ENCODE measurements at places on chromosomes 12 and 14.
A peak's percentile ranks its signal among the peaks of the same experiment; 100 is the strongest.

DNA sequence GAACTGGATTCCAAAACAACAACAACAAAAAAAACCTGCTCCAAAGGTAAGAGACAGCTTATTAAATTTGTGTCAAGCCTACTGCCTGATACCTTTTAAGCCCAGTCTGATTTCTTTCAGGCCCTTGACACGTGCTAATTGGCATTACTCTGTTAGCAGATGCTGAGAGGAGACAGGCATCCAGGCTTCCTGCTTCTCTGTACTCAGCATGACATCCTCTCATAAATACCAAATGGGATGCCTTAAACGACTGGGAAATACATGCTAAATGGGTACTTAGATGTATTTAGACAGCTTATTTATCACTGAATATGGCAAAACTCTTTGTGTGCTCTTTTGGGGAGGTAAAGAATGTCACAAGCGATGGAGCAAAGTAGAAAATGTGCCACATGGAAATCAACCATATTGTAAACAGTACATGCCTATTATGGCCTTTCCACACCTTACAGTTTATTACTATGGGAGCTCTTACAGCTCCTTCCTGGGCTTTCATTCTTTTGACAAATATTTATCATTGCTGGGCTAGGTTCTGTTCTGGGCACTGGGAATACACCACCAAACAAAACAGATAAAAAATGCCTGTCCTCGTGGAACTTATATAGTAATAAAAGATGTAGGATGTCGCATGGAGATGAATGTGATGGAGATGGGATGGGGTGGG, 11.5 kb upstream of the PCED1B start:
- DNase-seq = no peak

- DNase-seq = no peak
Observed at GRCh38 chr14:103402695-103403094, 17.5 kb downstream of the MARK3 start.

DNA sequence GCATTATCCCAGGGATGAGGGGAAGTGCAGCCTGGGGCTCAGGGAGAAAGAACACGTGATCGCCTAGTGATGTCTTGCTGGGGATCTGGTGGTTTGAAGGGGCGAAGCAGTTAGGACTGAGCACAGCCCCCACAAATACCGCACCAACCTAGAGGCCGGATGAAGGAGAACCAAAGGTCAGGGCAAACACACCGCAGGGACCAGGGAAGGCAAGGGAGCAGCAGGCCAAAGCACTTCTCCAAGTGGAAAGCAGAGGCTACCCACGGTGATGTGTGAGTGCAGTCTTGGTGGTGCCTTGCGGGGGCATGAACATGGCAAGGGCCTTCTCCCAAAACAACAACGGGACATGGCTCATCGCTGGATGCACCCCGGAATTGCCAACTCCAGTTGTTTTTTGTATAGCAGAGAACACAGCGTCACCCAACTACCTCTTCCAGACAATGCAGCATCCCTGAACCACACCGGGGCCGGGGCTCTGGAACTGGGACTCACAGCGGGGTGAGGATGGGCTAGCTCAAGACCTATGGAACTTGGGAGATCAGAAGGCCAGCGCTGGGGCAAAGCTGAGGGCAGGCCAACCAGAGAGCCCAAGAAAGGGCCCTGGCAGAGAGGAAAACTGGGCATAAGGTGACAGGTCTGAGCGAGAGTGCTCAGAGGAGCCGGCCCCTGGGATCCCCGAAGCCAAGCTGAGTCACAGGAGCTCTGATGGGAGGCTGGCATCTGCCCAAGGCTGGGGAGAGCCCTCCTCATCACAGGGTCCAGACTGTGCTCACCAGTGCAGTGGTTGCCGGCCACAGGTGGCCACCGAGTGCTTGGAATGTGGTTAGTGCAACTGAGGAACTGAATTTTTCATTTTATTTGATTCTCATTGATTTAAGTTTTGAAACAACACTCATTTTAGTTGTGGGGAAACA, 11.1 kb downstream of the GALNT16 start:
- no peak for DNase-seq

- no peak for DNase-seq
Observed at GRCh38 chr14:79613625-79614024, 597.7 kb downstream of the DIO2 start.

GRCh38 chr12:67453191-67453590, 184.0 kb downstream of the CAND1 start:
- no peak for DNase-seq

DNA sequence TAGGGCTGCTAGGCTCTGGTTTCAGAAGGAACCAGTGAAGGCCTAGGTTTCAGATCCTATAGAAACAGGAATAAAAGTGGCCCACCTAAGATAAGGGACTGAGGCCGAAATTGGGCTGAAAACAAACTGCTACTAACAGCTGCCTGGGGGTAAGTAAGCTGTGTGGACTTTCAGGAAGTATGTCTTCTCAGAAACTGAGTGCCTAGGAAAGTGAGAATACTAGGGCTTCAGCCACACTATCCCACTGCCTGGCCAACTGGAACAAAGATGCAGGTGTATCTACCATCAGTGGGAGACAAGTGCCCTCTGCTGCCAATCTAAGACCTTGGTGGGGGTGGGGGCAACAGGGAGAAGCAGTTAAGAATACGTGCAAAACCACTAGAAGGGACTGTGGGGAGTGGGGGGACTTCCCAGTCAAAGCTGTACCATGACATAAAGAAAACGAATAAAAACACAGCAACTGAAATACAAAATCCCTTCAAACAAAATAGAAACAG, 82.5 kb downstream of the MED13L start:
- peak; percentile 75 for DNase-seq

GRCh38 chr14:67313153-67313552, 46.5 kb downstream of the ATP6V1D start:
- no peak for DNase-seq

DNA sequence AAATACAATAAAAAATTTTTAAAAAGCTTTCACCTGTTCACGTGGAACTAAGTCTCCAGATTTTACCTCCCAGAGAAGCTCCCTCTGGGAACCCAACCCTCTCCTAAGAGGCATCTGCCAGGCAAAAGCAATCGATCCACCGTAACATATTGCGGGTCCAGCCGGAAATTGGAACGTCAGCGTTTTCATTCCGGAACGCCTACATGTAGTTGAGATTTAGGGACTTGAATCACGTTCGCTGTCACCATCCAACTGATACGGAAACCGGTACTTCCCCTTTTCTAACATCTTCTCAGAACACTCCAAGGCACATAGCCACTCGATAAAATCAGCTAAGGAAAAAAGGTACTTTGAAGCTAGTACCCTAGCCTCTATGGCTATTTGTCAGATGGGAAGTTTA, 70.3 kb downstream of the COX16 start:
- peak; percentile 64 for DNase-seq

DNA sequence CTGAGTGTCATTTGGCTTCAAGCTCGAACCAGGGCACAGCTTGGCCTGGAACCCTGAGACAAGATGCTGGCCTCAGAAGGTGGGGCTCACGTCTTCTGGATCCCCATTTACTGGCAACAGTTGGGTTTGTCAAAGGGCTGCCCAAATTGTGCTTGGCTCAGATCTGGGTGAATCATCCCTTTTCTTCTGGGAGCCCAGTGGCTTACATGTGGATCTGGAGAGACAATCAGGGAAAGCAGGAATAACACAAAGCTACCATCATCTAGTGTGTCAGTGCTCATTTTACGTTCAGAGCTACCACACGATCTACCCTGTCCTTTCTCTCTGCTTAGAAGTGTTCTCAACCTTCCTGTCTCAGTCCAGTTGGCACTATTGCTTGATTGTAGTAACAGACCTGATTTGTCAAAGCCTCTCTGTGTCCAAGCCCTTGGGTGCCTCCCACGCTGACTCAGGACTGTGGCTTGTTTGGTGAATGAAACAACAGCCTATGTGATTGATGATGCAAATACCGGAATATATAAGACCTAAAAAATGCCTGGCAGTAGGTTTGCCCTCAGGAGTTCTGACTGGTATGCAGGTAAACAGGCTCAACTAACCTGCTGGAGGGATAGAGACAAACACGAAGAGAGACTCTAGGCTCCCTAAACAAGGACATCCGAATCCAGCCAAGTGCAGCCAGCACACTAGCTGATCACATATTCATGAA, 974.3 kb downstream of the VRK1 start:
- DNase-seq = no peak

GRCh38 chr14:103074729-103075367, 9.2 kb upstream of the LBHD2 start:
- peak; percentile 37 for DNase-seq

DNA sequence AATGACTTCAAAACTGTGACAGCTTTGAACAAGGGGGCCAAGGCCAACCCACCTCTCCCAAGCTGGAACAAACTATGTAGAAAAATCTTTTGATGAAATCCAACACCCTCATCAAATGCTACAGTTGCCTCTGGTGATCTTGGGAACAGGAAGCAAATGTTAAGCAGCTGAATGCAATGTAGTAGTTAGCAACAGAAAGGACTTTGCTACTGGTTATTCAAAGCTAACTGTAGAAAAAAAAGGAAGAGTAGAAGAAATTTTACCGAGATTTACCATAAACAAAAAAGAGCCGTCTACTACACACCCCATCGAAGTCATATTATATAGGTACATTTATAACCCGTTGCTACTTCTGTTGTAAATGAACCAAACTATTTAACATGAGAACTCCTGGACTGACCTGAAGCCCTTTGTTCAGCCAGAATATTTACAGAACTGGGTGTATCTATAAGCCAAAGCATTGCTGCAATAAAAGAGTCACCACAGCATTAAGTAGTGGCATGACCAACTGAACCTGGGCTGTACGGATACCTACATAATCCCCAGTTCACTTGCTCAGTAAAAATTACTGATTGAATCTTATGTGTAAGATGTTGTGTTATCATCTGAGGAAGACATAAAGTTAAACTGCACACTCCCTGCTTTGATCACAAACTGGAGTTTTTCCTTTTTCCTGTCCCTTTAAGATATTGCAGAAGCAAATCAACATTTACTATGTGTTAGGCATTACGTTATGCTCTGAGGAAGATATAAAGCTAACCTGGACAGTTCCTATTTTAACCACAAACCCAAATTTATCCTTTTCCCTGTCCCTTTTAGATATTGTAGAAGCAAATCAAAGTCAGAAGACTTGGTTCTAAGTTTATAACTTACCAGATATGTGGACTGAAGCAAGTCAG, 25.1 kb downstream of the SYNJ2BP start:
- DNase-seq = no peak

- no peak for DNase-seq
Observed at GRCh38 chr14:63224196-63224595, 20.0 kb downstream of the RHOJ start.

- no peak for DNase-seq
Observed at GRCh38 chr12:1872448-1872847, 46.0 kb downstream of the CACNA2D4 start.

- DNase-seq = no peak
Observed at GRCh38 chr14:69710378-69710777, 56.6 kb upstream of the SRSF5 start.

- DNase-seq = no peak
Observed at GRCh38 chr12:113470871-113471618, 626 bp downstream of the LHX5 start.

DNA sequence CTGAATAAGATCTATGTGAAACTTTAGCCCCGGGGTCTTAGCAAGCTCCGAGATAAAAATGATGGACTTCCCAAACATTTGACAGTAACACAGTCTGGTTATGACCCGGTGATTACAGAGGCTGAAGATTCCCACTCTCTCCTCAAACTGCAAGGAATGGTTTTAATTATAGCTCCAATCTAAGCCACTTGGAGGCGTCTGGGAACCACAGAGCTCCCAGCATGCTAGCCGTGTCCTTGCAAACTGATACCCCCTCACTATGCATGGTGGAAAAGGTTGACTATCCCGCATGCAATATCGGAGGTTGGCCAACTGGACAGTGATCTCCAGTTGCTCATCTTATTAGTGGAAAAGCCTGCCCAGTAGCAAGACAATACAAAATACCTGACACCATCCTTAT, 76.5 kb upstream of the GRIN2B start:
- DNase-seq = no peak

- DNase-seq = no peak
Observed at GRCh38 chr12:57868851-57869268, 22.3 kb upstream of the CTDSP2 start.

GRCh38 chr12:92221656-92222315, 76.1 kb upstream of the BTG1 start:
- no peak for DNase-seq

DNA sequence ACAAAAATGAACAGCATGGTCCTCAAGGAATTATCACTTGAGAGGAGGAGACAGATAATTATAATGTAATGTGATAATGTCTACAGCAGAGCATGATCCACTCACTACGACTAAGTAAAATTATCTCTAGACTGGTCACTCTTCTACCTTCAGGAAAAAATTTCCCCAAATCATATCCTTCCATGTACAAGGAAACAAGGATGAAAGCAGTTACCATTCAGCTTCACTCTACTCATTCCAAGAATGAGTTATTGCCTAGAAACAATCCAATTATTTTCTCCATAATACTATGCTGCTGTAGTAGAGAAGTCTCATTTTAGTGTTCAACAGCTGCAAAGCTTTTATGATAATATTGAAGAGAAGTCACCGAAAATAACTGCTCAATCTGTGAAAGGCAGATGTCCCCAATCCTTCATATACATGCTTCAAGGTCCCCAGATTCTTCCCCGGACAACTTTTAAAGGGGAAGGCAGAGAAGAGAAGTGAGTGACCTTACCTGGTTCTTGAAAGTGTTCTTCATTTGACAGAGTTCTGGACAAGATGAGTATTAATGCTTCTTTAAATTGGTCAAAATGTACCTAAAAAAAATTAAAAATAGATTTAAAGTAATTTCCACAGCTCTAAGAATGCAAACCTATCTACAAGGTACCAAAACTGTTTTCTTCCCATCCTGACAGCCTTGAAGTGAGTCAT, 24.6 kb downstream of the NIN start:
- DNase-seq = no peak

- DNase-seq = no peak
Observed at GRCh38 chr12:38374751-38375150, 58.2 kb downstream of the ALG10B start.

GRCh38 chr12:24374452-24374851, 425.0 kb upstream of the SOX5 start:
- DNase-seq = no peak

DNA sequence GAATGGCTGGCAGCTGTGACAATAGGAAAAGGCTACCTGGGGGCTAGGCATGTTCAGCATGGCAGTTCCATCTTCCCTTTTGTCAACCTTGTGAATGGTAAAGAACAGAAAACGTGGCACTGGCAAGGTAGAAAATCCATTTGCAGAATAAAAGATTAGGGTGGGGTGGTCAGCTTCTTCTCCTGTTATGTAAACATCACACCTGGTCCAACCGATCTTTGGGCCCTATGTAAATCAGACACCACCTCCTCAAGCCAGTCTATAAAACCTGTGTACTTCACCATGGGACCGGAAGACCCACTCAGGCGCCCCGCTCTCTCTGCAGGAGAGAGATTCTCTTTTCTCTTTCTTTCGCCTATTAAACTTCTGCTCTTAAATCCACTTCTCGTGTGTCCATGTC, 19.6 kb upstream of the TMEM30B start:
- DNase-seq = no peak

- DNase-seq = peak; percentile 44
Observed at GRCh38 chr14:54627540-54628363, 60.8 kb downstream of the SAMD4A start.
